ENCODE measurements at places on chromosomes 3 and 15.

DNA sequence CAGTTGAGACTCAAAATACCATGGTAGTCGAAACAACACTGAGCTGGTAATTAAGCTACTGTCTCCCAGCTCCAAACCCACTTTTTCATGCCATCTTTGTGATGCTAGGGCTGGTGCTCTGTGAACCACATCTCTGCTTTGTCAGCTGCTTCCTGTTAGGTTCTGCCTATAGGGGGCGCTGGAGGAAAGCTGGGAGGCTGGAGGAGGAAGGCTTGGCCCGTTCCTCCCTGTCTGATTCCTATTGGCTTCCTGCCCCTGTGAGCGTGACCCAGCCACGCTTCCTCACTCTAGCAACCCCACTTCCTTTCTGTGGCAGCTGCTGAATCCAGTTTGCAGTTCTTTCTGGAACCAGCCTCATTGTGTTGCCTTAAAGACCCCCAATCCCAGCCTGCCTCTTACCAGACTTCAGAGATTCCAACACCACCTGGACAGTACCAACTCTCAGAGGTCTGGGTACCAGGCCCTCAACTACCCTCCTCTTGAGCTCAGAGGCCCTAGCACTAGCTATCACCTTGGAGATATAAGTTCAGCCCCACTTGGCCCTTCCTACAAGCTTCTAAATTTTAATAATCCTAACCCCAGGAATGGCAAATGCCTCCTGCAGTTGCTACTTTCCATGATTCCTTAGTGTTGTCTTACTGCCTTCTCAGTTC, 120.9 kb downstream of the ERC2 start:
- DNase-seq: peak; percentile 63

DNA sequence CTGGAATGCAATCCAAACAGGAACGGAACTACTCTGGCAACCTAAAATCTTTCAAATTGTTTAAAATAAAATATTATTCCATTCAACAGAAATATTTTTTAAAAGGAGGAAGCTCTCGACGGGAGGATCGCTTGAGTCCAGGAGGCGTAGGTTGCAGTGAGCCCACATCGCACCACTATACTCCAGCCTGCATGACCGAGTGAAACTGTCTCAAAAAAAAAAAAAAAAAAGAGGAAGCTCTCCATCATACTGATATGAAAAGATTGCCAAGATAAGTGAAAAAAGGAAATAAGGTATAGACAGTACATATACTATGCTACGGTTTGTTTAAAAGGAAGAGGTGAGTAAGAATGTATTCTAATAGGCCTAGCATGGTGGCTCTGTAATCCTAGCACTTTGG, 3.6 kb downstream of the RAD18 start:
- no peak for DNase-seq

GRCh38 chr15:62835351-62835750, 207.2 kb upstream of the TPM1 start:
- no peak for DNase-seq

DNA sequence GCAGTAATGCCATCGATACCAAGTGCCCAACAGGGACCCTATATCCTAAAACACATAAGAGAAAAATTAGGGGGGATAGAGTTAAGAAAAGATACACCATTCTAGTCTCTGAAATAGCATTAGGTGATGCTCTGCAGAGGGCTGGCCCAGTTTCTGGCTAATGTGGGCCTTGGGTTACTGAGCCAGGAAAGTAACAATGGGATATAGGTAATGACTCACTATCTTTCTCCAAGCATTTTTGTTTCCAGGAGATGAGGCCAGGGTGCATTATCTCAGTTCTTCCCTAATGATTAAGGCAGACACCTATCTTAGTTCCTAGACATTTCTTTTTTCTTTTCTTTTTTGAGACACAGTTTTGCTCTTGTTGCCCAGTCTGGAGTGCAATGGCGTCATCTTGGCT, 50.0 kb downstream of the PRKAR2A start:
- no peak for DNase-seq

DNA sequence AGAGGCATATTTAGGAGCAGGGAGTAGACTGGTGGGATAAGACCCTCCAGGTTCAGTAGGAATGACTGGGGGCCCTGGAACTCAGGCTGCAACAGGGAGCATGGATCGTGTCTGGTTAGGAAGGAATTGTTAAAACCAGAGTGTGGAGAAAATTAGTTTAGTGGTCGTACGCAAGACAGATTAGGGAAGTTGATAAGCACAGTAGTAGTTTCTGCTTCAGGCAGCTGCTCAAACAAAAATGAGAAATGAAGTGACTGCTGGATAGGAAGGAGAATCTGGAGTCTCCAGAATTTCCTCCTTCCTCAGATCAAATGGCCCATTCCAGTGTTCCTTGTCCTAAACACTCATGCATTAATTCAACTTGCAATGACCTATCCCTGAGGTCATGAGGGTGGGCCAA, 11.2 kb downstream of the MYD88 start:
- DNase-seq: no peak

DNA sequence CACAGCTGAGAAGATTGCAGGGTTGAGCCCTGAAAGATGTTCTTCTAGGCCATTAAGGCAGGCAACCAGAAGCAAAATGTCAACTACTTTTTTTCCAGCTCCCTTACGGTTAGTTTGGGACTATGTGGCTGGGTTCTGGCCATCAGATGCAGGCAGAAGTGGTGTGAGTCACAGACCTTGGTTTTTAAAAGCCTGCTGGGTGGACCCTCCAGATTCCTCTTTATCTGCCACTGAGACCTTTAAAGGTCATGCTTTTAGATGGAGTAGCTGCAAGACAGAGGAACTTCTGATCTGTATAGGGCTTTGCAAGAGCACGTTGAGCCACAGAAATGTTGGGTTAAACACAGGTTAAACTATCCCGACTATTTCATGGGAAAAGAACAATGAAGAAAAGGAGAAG, 102.9 kb downstream of the CHST2 start:
- no peak for DNase-seq

DNA sequence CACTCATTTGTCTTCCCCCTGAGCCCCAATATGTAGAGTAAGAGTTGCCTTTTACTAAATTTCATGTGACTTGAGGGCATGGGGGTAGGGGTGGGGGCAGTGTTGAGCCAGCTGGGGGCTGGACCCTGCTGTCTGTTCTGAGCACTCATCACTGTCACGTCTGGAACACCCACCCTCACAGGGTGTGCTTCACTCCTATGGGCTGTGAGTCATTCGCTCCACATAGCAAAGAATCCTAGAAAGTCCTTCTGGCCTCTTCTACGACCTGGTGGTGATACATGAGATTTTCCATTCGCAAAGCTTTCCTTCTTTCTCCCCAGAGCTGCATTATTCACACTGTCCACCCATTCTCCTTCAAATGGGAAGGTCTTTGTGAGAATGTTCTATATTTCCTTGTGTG, 43.6 kb upstream of the MGLL start:
- no peak for DNase-seq

- no peak for DNase-seq
These were observed 1348.2 kb upstream of the ALCAM start for GRCh38 chr3:104018541-104018940.

DNA sequence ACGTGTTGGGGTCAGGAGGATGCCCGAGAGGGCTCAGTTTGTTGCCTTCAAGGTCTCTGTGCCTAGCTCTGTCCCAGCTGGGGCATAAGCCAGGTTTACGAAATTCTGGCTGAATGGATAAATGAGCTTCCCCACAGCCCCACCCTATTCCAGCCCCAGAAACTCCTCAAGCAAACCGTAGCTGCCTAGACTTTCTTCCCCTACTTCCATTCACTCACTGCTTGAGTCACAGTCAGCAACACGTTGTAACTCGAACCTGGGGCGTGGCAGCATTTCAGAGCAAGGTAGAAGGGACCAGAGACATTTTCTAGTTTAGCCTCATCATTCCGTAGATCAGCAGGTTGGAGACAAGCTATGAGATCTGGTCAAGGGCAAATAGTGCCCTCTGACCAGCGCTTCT, 24.2 kb downstream of the NMNAT3 start:
- DNase-seq: no peak
